ENCODE measurements at places on chromosomes 4 and X.
A peak's percentile ranks its signal among the peaks of the same experiment; 100 is the strongest.

DNA sequence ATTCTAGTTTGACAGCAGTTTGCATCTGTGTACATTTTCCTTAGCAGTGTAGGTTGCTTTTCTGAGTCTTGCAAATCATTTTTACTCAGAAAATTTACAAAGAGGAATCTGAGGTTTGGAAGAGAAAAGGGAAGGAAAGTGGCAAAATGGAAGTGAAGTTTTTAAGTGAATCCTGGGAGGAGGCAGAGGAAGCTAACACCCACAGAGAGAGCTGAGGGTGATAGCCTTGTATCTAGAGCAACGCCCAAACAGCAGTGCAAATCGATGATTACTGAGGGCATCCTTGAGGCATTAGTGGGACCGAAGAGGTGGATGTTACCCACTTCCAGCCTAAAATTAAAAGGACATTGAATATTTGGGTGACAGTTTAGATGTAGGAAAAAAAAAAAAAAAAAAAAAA lies 31.8 kb downstream of the KLF3 start:
- DNase-seq: no peak

DNA sequence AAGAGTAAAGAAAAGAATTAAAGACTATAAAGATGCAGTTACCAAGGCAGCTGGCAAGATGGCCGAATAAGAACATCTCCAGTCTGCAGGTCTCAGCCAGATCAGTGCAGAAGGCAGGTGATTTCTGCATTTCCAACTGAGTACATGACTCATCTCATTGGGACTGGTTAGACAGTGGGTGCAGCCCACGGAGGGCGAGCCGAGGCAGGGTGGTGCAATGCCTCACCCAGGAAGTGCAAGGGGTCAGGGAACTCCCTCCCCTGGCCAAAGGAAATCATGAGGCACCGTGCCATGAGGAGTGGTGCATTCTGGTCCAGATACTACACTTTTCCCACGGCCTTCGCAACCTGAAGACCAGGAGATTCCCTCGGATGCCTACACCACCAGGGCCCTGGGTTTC lies 20.5 kb downstream of the SPIN4 start:
- no peak for DNase-seq

GRCh38 chrX:58051346-58051745 lies 141.1 kb upstream of the ZXDA start:
- no peak for DNase-seq

GRCh38 chr4:101393256-101393655 lies 45.9 kb upstream of the PPP3CA start:
- DNase-seq: no peak

- peak; percentile 48 for DNase-seq
These were observed 4.6 kb upstream of the MAD2L1 start for GRCh38 chr4:120071192-120071795.
